ENCODE measurements at places on chromosomes 7 and 10.

- DNase-seq, result peak; percentile 16
These were observed 37.5 kb upstream of the EGR2 start for GRCh38 chr10:62853710-62854109.

GRCh38 chr7:92699966-92700514, 109.8 kb upstream of the FAM133B start:
- DNase-seq, result no peak

GRCh38 chr7:66871076-66871475, 49.9 kb upstream of the TMEM248 start:
- no peak for DNase-seq

GRCh38 chr10:102597131-102597991, 46.9 kb upstream of the TRIM8 start:
- no peak for DNase-seq

GRCh38 chr10:100569687-100570481, 34.1 kb downstream of the HIF1AN start:
- no peak for DNase-seq

DNA sequence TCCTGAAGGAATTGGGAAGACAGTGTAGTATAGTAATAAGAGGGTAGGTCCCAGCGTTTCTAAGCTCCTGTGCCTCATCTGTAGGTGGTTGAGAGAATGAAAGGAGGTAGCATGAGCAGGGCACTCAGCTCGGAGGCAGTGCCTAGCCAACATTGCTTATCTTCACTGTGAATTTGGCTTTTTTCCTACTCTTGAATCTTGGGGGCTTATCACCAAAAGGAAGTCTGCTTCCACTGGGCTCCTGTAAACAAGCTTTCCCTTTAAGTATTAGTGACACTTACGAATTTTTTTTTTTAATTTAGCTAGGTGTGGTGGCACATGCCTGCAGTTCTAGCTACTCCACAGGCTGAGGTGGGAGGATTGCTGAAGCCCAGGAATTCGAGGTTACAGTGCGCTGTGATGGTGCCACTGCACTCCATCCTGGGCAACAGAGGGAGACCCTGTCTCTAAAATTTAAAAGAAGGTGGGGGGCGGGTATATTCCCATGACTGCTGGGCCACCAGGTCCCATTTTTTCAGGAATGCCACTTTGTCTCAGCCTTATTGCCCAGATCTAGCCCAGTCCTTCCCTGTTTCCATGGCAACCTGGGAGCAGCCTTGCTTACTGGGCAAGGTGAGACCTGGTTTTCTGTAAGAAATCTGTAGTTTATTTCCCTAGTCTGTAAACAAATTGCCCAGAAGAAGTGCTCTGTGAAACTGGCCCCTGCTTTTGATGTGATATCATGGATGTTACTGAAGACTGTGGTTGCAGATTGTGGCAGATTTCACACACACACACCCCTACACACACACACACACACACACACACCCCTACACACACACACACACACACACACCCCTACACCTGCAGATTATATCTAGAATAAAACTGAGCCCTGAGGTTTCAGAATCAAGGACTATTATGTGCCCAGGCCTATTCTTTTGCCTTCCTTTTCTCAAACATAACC, 19.4 kb downstream of the OGDH start:
- peak; percentile 12 for DNase-seq

DNA sequence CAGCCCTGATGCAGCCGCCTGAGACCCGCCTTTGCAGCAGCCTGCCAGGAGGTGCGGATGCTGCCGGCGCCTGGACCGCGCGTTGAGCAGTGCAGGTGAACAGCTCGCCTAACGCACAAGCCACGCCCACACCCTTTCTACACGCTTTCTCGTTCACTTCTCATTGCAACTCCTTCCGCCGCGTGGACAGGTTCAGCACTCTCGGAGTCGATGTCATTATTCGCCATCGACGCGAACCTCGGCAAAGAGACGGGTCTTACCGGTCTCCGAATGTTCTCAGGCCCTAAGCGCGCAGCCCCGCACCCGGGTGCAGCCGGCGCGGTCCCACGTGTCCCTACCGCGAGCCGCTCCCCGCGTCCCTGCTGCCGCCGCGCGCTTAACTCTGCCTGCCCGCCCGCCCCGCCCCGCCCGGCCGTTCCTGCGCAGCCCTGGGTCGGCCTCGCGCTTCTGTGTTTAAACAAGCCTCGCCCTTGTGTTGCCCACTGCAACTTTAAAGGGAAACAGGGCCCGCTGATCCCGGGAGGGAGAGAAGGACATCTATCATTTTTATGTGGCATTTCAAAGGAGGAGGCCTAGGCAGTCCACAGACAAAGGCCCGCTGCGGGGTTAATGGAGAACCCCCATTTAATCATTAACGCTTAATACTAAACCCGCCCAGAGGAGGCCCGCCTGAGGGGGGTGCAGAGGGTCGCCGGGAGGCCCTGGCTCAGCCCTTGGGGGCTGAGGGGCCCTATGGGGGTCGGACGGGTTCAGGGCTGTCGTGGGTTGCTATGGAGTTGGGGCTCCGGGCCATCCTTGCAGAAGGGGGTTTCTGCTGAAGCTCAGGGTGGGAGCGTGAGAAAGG, 128.5 kb downstream of the WDR11 start:
- no peak for DNase-seq

DNA sequence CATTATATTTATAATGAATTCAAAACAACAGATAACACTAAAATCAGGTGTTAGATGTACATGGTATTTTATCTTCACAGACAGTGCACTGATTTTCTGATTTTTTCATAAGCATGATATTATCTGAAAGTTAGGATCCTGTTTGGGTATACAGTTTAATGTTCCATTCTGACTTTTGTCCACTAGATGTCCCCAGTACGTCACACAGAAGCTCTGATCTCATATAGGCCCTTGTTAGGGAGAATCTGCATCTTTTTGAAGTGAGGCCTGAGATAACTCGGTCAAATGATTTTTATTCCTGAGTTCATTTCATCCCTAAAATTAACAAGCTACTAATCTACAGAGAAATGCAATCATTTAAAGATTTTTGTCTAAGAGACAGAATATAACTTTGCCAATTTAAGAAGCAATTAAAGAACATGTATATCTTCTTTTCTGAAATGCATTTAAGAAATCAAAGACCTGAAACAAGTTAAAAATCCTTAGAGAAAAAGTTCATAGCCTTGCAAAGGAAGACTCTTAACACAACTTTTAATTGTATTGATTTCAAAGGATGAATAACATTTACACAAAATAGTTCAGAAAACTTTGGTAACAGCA, 72.0 kb upstream of the TES start:
- DNase-seq, result peak; percentile 57

- no peak for DNase-seq
These were observed 48.4 kb upstream of the PODXL start for GRCh38 chr7:131604841-131605279.

GRCh38 chr7:1640376-1641172, 29.5 kb upstream of the ELFN1 start:
- no peak for DNase-seq

- DNase-seq, result no peak
These were observed 683.7 kb downstream of the POM121L12 start for GRCh38 chr7:53719122-53719521.

- no peak for DNase-seq
These were observed 265.9 kb upstream of the YAE1 start for GRCh38 chr7:39300276-39300675.

DNA sequence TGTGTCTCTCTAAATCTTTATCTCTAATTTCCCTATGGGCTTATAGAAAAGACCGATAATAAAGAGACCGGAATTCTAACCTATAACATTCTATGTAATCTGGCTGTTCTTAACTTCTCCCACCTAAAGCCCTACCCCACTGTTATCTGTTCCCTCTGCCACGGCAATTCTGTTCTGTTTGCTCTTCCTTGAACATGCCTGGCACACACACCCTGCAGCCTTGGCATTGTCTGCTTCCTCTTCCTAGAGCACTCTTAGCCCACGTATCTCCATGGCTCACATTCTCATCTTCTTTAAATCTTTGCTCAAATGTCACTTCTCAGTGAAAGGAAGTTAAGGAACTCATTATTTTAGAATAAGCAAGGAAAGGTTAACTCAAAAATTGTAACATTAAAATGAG, 309.2 kb downstream of the GPR158 start:
- DNase-seq, result no peak

DNA sequence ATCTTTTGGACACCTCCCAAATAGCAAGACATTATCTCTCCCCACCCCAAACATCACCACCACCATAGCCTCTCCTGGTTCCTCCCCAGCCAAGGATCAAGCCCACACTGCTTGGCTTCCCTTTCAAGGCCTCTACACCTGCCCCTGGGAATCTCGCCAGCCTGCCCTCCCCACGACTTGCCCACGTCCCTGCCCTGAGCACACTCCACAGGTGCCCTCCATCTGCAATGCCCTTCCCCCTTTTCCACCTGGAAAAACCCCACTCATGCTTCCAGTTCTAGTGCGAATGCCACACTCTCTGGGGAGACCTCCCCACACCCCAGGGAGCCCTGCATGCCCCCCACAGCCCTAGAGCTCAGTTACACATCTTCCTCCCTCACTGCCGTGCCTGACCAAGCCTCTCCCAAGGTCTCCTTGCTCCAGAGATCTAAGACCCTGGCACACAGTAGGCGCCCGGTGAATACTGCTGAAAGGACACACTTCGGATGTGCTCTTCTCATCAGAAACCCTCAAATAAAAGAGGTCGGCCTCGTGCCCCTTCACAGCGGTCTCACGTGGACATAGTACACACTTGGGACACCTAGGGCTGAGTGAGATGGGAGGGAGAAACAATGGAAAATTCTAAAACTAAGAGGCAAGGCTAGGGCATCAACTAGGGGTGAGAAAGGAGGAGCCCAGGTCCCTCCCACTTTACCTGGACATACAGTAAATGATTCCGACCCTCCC, 91.4 kb downstream of the DLG5 start:
- DNase-seq, result no peak

GRCh38 chr10:76229341-76229740, 797.9 kb downstream of the LRMDA start:
- DNase-seq, result no peak

DNA sequence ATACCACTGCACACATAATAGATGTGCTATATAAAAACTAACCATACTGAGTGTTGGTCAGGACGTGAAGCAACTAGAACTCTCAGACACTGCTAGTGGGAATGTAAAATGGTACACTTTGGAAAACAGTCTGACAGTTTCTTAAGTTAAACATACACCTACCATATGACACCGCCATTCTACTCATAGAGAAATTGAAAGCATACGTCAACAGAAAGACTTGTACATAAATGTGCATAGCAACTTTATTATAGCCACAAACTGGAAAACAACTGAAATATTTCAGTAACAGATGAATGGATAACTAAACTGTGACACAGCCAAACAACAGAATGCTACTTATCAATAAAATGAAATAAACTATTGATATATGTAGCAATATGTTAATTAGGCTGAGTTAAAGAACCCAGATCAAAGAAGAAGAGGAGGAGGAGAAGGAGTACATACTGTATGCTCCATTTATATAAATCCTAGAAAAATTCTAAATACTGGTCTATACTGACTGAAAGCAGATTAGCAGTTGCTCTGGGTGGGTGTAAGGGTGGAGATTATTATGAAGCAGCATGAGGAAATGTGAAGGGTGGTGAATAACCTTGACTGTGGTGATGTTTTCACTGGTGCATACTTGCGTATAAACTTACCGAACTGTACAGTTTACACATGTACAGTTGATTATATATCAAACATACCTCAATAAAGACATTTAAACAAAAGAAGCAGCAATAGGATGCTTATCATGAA, 48.6 kb downstream of the ARHGAP21 start:
- no peak for DNase-seq

DNA sequence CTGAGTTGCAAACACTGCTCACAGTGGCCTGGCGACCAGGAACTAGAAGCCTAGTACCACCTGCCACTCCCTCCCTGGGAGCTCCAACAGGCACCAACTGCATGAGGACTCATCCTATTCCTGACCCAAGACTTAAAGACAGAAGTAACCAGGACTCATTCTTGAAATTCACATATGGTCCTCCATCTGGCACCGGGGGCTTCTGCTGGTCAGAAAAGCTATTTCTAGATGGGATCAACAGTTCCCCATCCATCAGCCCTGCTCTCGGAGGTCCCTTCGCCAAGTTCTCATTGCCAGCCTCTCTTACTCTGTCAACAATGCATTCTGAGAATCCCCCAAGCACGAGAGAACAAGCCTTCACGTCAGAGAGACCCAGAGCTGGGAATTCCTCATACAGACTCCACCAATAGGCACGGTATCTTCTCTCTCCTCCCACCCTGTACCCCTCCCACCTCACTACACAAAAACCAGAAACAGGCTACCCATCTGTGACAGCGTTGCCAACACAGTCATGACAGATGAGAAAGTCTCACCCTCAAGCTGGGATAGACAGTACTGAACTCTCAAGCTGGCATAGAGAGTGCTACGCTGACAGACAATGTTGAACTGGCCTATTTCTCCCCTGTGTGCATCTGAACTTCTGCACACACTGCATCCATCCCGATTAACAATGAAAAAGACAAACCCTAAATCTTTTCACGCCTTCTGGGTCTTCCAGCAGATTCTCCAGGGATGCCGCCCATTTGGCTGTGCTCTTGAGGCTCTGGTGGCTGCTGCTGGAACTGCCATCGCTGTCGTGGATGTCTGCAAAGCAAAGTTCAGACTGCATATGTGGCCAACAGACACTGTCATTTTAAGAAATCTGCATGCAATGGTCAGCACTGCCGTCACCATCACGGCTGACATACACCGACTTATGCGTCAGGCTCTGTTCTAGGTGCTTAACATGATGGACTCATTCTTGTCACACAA, 15.6 kb downstream of the RGS10 start:
- no peak for DNase-seq

GRCh38 chr10:131786756-131787605, 113.8 kb upstream of the PPP2R2D start:
- peak; percentile 14 for DNase-seq

- no peak for DNase-seq
These were observed 42.4 kb downstream of the CRCP start for GRCh38 chr7:66157060-66157459.

DNA sequence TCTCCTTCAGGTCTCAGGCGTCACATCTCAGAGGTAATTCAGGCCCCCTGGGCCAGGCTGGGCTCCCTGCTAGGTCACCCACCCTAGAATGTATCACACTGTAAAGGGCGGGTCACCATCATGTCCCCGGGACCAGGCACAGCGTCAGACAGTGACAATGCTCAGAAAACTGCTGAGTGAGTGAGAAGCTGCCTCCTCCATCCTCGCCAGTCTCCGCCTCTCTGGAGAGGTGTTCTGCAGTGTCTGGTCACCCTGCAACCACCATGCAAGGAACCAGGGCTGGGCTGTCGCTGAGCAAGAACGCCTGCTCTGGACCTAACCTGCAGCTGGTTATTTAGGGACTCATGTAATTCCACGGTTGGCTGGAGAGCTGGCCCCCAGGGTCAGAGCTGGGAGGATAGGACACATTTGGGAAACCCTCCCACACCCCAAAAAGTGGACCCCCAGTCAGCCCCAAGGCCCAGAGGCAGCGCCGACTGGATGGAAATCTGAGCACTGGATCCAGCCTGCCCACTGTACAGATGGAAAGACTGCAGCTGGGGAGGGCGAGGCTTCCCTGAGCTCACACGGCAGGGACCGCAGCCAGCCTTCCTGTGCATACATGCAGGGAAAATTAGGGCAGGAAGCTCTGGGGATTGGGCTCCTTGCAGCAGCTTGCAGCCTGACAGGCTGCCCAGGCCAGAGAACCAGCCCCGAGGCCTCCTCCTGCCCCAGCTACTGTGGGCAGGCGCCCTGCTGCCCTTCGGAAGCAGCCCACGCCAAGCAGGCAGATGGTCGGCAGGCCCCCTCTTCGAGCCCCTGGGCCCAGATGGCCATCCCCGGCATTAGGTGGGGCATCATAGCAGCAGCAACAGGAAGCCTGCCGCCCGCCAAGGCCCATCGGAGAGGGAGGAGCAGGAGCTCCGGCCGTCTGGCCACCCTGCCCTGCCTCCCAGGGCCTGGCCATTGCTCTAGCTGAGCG, 105.4 kb upstream of the ZMIZ1 start:
- DNase-seq, result no peak

Data from CD4-positive, alpha-beta T cell treated with Interleukin-4 for 1 hour (primary cell).